Caudate nucleus (tissue), 63 donors: ENCODE measurements at places on chromosomes 4 and X.

DNA sequence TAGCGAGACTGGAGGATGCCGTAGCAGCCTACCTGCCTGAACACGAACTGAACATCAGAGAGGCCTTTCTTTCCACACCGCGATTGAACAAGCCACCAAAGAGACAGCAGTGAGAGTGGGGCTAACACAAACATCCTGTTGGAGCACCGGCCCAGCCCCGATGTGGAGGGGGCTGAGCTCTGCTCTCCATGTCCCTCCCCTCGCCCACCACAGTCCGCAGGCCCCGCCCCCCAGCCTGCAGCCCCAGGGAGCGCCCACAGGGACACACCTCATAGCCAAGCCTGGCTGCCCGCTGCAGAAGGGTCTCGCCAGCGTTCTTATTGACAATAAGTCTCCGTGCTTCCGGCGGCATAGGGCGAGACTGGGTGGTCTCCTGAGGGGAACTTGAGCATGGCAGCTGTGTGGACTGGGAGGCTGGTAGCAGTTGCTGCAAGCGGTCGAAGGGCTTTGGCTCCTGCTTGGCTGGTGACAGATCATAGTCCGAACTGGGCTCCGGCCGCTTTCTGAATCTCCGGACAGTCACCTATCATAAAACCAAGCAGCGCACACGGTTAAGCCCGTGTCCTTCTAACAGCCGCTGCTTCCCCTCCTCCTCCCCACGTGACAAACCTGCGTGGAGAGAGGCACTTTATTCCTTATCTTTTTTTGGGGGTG is 35.8 kb downstream of the BCOR start:
- no peak for DNase-seq

- DNase-seq: no peak
Observed at GRCh38 chrX:8274170-8274569, 103.1 kb upstream of the VCX2 start.

GRCh38 chrX:99371976-99372595 is 1038.0 kb downstream of the PCDH19 start:
- no peak for DNase-seq

DNA sequence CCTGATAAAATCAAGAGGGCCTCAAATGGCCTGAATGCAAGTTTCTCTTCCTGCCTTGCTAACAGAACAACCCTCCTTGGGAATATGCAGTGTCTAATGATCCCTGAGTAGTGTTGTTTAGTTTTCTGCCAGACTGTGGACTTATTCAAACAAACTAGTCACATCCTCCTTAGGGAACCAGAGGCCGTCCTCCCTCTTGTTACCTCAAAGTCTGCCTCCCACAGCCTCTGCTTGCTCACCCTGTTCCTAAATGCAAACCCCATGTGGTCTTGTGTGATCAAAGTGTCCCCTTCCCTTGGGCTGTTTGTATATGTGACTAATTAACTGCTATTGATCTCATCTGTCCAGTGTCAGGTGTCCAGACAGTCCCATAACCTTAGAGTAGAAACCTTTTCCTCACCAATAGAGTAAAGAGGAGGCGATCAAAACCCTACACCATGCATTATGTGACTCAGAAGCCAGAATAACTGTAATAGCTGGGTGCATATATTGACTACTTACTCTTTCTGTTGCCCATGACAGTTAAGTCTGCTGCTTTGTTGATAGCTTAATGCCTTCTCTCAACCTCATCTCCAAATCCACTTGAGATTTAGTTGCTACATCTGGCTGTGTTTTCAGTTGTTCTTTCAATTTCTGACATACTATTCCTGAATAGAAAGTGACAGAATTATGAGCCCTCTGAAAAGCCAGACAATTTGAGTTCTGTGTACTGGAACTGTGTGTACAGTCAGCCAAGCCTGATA is 473.0 kb upstream of the NWD2 start:
- no peak for DNase-seq

DNA sequence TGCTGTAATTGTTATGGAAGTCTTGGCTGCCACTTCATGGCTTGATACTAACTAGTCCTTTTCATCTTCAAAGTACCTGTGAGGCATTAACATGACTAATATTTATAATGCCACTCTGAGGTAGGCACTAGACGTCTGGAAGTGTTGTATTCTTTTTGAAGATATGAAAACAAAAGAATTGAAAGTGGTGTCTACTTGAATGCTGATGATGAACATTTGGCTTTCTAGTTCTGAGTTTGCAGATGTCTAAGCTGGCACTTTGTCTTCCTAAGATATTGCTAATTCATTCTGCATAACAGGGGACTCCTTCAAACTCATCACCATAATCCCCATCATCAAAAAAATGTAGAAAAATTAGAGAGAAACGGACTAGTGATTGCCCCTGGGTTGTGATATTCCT is 41.6 kb upstream of the HAND2 start:
- DNase-seq: no peak

GRCh38 chrX:31609130-31609529 is 537.3 kb upstream of the FTHL17 start:
- no peak for DNase-seq

GRCh38 chrX:1164322-1165288 is 47.8 kb downstream of the CRLF2 start:
- no peak for DNase-seq

GRCh38 chr4:4719436-4719835 is 140.0 kb upstream of the MSX1 start:
- peak; percentile 36 for DNase-seq

DNA sequence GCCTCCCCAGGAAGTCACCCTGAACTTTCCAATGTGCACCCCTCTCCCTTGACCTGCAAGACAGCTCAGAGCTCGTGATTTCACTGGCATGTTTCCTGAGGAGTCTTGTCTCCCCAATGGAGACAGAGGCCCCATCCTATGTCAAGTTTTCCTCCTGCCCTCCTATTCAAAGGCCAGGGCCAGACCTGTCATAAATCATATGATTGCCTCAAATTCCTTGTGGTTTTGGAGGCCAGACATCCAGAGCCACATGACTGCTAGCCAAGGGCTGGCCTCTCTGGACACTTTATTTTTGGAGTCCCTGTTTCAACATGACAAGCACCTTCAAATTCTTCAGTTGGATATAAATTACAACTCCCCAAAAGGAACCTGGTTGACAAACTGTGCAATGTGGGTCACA is 76.0 kb upstream of the TFDP3 start:
- no peak for DNase-seq

DNA sequence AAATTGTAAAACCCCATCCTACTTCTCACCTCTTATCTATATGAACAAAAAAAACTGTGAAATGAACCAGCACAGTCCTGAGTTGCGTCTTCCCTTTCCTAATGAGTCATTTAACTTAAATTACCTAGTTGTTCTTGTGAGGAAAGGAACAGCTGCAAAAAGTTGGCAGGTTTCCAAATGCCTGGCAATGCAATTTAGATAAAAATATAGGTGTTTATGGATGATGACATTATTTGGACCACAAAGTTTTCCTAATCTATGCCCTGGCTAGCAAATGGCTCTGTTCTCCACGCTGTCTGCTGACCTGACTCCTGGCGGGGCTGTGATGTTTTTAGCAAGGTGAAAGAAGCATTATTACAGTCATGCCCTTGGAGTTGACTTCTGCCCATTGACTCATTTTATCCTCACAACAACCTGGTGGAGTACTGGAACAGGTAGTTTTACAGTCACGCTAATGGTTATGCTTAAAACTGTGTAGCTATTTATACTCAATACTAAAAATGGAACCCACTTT is 29.8 kb upstream of the RELL1 start:
- no peak for DNase-seq

DNA sequence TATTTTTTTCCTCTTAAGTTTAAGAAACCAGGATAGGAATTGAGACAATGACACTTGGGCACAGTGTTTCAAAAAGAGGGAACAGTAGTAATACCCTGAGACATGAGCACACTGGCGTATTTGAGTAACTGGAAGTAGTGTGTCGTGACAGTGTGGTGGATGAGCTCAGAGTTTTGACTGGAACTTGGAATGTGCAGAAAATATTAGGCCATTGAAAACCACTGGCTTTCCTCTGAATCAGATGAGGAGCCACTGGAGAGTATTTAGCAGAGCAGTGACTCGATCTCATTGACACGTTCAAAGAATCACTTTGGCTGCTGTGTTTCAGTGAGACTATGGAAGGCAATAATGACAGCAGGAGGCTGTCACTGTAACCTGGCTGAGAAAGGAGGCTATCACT is 1531.2 kb downstream of the STIM2 start:
- no peak for DNase-seq

DNA sequence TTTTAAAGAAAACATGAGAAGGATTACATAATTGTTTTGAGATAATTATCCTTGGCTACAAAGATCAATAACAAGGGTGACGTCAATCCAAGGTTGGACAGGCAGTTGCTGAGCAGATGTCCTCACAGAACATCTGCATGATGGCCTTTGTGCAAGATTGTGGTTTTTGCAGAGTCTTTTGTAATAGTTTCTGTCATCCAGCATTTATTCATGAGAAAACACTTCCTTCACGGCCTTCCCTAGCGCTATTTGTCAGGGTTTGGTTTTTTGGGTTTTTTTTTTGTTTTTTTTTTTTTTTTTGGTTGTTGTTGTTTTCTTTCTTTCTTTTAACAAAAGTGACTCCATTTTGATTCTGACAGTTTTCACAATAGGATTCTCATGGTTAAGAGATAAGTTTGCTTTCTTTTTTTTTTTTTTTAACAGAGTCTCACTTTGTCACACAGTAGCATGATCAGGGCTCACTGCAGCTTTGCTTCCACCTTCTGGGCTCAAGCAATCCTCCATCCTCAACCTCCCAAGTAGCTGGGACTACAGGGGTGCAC is 31.5 kb upstream of the ELF2 start:
- no peak for DNase-seq

DNA sequence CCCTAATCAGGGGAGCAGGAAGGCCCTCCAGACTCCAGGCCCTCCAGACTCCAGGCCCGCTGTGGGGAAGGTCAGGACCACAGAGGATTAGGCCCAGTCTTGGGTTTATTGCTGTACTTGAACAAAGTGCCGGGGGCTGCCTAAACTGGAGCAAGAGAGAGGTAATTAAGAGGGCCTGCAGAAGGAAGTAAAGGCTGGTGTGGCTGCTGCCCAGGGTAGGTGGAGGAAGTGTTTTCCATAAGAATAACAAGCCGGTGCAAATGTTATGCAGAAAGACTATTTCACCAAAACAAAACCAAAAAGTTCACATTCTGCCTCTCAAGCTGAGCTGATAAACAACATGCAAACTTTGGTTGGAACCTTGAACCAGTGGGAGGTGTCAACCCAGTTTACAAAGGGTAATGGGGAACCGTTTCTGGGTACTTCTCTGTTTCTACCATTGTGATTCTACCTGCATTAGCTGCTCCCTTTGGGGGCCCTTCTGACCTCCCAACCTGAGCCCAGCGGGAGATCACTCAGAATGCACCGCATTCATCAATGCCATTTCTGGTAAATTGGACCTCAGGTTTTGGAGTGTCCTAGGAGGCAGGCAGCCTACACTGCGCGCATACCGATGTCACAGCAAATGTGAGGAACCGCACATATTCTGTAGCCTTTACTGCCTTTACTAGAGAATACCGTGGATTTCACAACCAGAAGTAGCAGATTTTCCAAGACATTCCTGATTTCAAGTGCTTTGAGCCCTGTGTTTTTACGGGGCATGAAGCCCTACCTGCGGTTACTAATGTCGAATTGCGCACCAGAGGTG is 59.7 kb upstream of the BCOR start:
- DNase-seq: no peak

DNA sequence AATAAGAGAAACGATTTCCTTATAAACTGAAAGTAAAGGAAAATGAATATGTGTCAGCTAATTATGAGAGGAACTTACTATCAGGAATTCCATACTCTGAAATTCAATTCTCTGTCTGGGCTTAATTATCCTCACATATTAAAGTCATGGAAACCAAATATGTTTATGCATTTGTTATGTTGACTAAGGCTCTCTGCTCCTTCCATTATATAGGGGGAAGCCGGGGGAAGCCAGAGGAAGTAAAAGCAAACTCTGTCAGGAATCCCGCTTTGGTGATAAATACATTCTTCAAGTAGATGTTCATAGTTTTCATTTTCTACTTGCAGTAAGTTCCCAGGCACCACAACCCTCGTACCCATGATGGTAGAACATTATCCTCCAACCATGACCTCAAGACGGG is 142.8 kb upstream of the VCX2 start:
- no peak for DNase-seq

- no peak for DNase-seq
Observed at GRCh38 chr4:162909952-162910351, 256.7 kb downstream of the NAF1 start.

GRCh38 chr4:170089668-170090351 is at the start of gene AADAT:
AADAT (minus strand) TSS chr4:170089956; CDS start chr4:170089690, 266 bp downstream.
- DNase-seq: peak; percentile 76

GRCh38 chr4:31983246-31983645 is 1263.1 kb downstream of the PCDH7 start:
- no peak for DNase-seq

- no peak for DNase-seq
Observed at GRCh38 chr4:74283614-74284013, 24.7 kb upstream of the EPGN start.

- no peak for DNase-seq
Observed at GRCh38 chr4:108885211-108885610, 122.4 kb upstream of the ETNPPL start.

DNA sequence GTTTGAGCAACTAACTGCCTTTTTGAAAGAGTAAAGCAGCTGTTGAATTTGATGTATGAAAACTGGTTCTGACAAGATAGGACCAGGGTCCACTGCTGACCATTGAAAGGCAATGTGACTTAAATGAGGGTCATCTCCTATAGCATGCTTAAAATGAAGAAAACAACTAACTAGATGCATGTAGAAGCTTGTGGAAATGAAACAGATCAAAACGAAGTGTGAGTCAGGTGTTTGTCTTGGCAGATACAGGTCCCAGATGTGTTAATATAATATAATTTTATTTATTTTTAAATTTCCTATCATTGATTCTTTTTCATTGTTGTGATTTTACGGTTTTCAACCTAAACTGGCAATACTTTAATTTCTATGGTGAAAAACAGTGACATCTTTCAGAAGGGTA is 83.6 kb downstream of the ATOH1 start:
- DNase-seq: no peak

GRCh38 chr4:131566026-131566425 is 1583.1 kb upstream of the PCDH10 start:
- no peak for DNase-seq

GRCh38 chrX:109475174-109475891 is 6.6 kb downstream of the GUCY2F start:
- no peak for DNase-seq

DNA sequence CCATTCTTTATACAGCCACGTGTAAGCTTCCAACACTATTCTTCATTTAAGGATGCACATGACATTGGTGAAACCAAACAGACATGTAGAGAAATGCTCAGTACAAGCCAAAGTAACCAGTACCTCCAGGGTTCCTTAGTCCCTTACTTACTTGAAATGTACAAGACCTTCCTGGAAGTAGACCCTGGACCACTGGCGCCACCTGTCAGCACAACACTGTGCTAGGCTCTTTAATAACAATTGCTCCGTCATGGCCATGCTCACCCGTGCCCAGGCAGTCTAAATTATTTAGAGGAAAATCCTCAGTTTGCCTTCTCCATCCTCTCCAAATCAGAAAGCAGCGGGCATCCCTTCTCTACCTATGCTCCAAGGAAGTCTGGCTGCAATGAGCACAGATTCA is 52.7 kb downstream of the ADGRA3 start:
- no peak for DNase-seq

- DNase-seq: no peak
Observed at GRCh38 chrX:964831-965416, 247.5 kb downstream of the CRLF2 start.

- no peak for DNase-seq
Observed at GRCh38 chr4:70754470-70754869, 32.7 kb downstream of the RUFY3 start.
